ENCODE measurements at places on chromosomes 4 and X.

- peak; percentile 7 for DNase-seq
Observed at GRCh38 chr4:102620697-102621497, 119.7 kb downstream of the NFKB1 start.

- no peak for DNase-seq
Observed at GRCh38 chrX:44874420-44875184, 1.6 kb downstream of the KDM6A start.

DNA sequence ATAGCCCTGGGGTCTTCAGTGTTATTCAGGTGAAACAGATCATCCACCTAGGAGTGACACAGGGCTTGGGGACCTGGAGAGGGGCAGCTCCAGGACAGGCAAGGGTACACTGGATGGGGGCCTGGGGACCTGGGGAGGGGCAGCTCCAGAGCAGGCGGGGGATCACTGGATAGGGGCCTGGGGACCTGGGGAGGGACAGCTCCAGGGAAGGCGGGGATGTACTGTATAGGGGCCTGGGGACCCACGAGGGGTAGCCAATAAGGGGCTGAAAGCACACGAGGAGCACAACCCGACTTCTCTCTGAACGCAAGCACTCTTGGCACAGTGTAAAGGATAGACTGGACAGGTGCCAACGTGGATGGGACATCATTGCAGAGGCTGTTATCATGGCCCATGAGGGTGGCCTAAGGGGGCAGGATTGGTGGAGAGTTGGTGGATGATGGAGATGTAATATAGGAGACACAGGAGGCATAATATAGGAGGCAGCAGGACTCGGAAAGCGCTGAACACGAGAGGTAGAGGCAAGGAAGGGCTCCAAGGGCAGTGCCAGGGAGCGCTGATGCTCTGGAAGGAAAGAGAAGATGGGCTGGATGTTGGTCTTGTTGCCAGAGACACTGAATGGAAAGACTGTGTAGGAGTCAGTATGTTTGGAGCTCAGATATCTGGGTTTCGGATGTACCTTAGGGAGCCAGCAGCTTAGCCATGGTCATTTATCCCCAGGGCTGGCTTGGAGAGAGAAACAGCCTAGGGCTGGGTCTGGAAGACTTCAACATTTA, 37.9 kb upstream of the FGFBP2 start:
- no peak for DNase-seq

- DNase-seq: no peak
Observed at GRCh38 chrX:81202943-81203342, 1.0 kb downstream of the SH3BGRL start.

DNA sequence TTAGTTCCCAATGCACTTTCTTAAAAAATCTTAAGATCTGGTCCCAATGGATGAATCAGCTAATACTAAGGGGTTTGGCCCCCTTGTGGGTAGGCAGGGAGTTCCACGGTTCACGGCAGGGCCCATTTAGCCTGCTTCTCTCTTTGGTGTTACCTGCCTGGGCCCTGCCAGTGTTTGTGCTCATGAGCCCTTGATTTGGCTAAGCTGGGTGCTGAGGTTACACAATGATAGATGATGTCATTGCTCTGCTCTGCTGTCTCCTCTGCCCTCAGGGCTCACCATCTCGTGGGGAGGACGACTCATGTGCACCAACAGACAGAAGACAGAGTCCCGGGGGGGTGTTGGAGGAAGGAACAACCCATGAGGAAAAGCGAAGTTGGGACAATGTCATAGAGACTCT, 24.4 kb downstream of the RTL5 start:
- DNase-seq: no peak

- DNase-seq: no peak
Observed at GRCh38 chr4:170008371-170008770, 17.8 kb downstream of the MFAP3L start.

- no peak for DNase-seq
Observed at GRCh38 chr4:5571646-5572045, 136.7 kb downstream of the EVC2 start.

GRCh38 chr4:9889306-9889705, 107.9 kb downstream of the DRD5 start:
- DNase-seq: no peak

GRCh38 chr4:181821039-181822004, 421.9 kb upstream of the TENM3 start:
- no peak for DNase-seq

DNA sequence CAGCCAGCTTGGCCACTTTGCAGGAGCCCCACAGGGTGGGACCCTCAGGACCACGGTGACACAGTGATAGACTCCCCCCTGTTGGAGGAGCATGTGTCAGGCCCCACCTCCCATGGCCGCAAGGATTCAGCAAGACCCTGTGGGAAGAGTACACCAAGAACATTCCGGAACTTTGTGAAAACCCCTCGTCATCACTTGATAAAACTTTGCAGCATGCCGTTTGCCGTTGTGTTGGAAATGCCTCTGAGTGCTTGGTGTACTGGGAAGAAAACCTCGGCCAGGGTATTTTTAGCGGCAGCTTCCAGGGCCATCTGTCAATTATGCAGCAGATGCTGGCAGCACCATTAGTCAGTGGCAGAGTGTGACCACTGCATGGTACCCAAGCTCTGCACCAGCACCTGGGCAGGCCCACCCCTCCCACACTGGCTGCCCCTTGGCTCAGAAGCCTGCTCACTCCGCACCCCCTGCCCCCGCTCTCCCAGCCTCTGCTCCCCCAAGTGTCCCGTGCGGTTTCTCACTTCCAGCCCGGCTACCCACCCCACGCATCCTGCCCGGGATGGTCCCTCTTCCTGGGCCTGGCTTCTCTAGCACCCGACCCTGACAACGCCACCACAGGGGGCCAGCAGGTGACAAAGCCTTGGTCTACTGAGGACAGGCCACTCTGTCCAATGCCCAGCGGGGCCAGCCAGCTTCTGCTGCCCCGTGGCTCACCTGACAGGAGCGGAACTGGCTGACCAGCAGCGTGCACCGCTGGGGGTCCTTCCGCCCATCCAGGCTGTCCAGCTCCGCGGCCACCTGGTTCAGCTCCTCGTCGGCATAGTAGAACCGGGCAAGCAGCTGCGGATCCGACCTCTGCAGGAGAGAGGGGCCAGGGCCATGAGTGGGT, 65.0 kb downstream of the ZFYVE28 start:
- DNase-seq: no peak

DNA sequence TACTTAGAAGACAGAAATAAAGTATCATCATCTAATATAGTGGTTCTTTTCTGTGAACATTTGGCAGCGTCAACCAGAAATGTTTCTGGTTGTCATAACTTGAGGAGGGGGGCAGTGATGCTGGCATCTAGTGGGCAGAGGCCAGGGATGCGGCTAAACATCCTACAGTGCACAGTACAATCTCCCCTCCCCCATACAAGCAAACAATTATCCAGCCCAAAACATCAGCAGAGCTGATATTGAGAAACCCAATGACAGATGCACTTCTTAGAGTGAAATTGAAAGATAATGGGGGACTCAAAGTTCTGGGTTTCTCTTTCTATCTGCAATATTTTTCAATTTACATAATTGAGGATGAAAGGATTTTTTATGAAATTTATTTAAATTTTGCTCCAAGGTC, 1.9 kb upstream of the EIF1AX start:
- DNase-seq: no peak

- DNase-seq: no peak
Observed at GRCh38 chr4:53189011-53189410, 176.8 kb downstream of the SCFD2 start.

GRCh38 chr4:56976283-56976836, 1.0 kb downstream of the NOA1 start:
- no peak for DNase-seq

DNA sequence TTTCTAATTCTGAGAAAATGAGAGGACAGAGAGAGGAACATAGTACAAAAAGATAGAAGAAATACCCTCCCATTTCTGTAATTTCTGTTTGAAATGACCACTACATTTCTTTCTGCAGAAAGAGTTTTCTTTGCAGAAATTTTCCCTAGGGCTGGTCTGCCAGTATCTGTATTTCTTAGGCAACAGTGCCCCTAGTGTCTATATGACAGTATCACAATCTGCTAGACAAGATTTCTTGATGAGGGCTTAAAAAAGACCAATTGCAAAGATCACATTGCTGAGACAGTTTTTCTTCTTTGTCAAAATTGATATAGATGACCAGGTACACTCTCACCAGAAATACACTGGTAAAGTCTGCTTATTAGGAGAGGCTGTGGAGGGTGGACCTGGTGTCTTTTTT, 81.0 kb upstream of the ZDHHC15 start:
- DNase-seq: peak; percentile 0

- no peak for DNase-seq
Observed at GRCh38 chr4:156569535-156569934, 402.1 kb downstream of the PDGFC start.

DNA sequence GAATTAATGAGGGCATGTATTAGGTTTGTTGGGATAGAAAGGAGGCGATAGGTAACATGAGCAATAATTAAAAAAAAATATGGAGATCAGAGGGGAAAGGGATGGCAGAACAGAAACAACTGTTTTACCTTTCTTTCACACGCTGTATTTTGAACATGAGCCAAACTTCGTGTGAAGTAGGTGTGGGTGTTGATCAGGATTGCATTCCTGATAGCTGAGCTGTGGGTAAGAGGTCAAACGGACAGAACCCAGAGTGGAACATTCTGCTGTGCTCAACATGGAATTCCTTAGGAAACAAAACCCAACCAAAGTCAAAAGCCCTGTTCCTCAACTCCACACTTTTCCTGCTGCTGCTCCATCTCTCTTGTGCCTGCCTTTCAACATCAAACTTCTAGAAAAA, 162.5 kb upstream of the CASK start:
- no peak for DNase-seq

DNA sequence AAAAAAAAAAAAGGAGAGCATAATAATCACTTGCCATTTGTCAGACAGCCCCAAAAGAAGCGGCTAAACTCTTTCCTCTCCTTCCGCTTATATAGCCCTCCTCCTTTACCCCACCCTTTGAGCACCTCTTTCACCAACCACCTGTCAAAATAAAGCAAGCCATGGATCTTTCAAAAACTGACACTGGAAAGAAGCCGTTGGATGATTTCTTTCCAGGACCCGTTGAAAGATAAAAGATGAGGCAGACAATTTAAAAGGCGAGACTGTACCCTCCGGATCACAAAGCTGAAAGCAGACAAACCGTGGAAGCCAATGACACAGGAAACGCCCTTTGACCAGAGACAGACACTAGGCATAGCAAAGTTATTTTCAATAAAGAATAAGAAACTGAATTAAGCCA, 22.6 kb downstream of the GPC4 start:
- no peak for DNase-seq

- DNase-seq: no peak
Observed at GRCh38 chr4:105923497-105924238, 28.4 kb downstream of the NPNT start.

GRCh38 chr4:57265831-57266582, 155.8 kb upstream of the IGFBP7 start:
- DNase-seq: no peak

GRCh38 chrX:123185721-123186120, 1.6 kb downstream of the GRIA3 start:
- DNase-seq: no peak

DNA sequence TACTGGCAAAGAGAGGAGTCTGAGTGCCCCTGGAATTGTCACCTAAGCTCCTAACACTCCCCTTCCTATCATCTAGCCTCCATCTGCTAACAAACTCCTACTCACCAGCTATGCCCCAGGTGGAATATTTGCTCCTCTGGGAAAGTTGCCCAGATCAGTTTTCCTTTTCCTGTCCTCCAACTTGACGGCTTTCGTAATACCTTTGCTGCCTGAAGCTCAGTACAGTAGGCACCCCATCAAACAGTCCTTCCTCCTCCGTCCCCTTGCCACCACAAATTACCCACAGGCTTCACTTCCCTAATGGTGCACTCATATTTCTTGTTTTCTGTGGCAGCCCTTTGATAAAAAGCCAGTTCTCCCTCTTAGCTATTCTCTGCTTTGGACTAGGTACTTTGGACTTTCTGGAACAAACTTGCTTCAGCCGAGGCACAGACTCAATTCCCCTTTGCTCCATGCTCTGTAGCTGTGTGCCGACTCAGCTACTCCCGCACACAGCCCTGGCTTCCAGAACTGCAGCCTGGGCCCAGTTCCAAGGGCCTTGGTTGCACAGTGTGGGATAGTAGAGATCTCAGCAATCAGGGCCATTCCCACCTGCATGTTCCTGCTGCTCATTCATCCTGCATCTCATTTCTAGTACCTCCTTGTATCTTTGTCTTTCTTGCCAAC, 605.1 kb downstream of the BCOR start:
- DNase-seq: no peak

- DNase-seq: peak; percentile 16
Observed at GRCh38 chr4:113278324-113278934, 229.0 kb downstream of the ANK2 start.

GRCh38 chrX:136767104-136767941, 13.4 kb downstream of the ARHGEF6 start:
- DNase-seq: peak; percentile 6

DNA sequence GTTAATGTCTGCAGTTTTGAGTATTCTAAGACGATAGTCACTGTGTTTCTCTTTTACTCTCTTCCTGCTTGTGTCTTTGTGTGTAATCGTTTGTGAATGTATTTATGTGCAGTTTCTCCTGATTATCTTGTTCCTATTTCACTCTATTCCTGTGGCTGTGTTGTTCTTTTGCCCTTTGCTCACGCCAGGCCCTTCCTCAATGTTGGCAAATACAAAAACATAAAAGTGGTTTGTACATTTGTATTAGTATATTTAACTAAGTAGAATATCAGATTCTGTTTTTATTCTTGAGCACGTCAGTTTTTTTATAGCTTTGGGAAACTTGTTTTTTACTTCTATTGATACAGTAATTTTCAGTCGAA, 107.6 kb upstream of the BMPR1B start:
- no peak for DNase-seq

GRCh38 chr4:74431113-74431826, 13.7 kb upstream of the AREG start:
- DNase-seq: no peak

DNA sequence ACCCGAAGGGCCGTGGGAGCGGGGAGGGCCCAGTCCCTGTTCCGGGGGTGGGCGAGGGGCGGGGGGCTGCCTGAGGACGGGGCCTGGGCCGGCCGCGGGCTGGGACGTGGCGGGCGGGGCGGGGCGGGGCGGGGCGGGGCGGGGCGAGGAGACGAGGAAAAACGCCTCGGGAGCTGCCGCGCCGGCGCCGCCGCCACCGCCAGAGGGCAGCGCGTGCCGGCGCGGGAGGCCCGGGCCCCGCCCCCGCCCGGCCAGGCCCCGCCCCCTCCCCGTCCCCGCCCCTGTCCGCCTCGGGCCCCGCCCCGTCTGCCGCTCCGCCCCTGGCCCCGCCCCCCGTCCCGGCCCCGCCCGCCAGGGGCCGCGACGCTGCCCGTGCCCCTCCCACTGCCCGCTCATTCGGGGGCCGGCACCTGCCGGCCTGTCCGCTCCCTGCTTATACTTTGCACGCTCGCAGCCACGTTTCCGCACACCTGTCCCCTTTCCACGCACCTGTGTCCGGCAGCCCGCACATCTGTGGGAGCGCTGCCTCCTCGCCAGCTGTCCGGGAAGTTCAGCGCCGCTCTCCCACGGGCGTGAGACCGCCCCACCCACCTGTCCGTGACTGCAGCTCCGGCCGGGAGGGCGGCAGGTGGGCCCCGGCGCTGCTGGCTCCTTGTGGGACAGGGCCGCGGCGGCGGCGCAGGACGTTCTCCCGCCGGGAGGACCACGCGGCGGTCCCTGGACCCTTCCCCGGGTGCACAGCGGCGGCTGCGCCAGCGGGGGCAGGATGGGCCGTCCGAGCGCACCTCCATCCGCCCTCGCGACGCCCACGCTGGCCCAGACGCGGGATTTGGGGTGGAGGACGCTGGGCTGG, 1.7 kb upstream of the FGFRL1 start:
- DNase-seq: peak; percentile 63

GRCh38 chrX:13130816-13131215, 86.4 kb upstream of the FAM9C start:
- no peak for DNase-seq

GRCh38 chr4:140330311-140330900, 43.0 kb upstream of the SCOC start:
- DNase-seq: no peak

Measured in NCI-H1930 (cell line).